ENCODE measurements at places on chromosomes 7 and 10.
A peak's percentile ranks its signal among the peaks of the same experiment; 100 is the strongest.

- no peak for DNase-seq
These were observed 15.5 kb upstream of the PDLIM1 start for GRCh38 chr10:95306318-95306650.

DNA sequence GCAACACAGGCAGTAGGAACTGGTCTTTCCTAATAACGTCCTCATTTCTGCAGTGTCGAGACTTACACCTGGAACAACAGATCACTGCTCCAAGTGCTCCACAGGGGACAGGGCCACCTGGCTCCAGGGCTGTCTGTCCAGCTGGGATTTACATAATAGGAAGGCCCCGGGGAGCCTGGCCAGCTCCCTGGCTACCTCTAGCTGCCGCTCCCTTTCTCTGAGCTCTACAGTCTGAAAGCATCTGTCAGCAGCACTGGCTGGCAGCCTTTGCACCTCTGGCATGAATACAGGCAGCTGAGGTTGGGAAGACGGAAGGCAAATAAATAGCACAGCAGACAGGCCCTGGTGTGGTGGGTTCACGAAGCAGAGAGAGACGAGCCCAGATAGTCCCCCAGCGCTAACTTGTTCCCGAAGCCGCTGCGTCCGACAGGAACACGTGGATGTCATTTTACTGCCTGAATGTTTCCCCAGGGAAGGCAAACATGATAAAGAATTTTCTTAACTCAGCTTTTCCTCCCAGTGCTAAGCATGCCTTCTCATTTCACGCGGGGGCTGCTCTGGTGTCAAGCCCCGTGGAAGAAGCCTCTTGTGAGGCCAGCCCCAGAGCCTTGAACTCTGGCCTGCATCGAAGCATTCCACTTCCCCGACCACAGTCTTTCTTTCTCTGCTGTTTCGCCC is 105.4 kb downstream of the ITIH5 start:
- no peak for DNase-seq

DNA sequence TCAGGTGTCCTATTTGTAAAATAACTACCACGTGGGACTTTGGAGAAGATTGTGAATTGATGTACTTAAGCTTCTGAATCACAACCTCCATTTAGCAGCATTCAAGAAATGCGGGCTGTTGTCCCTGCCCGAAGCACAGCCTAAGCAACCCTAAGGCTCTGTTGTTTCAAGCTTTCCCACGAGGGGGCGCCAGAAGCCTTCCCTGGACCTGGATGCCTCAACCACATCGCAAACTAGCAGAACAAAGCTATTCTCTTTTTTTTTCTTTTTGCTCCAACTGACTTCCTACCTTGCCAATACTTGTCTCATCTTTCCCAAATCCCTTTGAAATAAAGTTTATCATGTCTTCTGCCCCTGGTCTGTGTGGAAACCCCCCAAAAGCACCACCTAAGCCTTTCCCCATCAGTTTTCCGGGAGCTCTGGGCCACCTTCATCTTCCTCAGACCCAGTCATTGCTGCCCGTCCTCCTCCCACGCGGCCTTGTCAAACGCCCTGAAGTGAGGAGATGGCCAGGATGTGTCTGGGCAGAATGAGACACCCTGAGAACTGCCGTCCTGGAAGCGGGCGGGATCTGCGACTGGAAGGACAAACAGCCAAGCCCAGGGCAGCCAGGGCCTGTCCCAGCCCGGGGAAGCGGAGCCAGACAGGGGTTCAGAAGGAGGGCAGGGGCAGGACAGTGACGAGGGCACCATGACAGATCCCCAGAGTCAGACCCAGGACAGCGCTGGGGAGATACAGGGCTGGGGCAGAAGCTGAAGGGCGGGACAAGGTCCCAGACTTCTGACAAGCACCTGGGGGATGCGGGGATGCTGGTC is 112.7 kb downstream of the SLIT1 start:
- peak; percentile 79 for DNase-seq

- no peak for DNase-seq
These were observed 7.3 kb downstream of the LFNG start for GRCh38 chr7:2526659-2527504.

- no peak for DNase-seq
These were observed 1067.8 kb downstream of the DNAJB9 start for GRCh38 chr7:109637428-109637990.

GRCh38 chr10:30573721-30574431 is 55.7 kb downstream of the LYZL2 start:
- DNase-seq: no peak

- DNase-seq: no peak
These were observed 199.4 kb downstream of the KIAA1217 start for GRCh38 chr10:24408365-24408764.

DNA sequence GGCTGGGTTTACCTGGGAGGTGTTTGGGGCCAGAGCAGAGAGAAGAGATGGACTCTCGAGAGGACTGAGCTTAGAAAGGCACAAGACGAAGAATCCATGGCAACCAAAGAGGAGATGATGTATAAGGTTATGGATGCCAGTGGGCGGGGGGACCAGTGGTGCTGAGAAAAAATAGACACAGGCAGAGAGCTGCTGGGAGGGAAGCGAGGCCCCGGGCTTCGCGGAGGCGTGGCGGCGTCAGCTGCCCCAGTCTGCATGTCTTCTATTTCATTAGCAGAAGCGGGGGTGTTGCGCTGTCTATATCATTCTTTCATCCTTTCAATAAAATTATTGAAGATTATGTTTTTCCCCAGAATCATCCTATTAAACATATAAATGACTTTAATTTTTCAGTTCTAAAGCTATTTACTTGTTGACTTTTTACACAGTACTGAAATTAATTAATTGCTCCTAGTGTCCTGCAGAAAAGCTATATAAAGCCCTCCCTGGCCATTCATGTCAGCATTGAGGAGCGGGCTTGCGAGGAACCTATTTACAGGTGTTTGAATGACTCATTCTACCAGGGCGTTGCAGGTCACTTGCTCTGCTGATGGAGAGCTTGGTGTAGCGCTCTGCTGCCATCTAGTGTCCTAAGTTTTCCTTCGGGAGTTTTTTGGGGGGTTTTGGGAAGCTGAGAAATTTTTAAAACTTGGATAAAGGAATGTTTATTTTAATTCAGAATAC is 42.9 kb upstream of the BHLHA15 start:
- DNase-seq: peak; percentile 49

DNA sequence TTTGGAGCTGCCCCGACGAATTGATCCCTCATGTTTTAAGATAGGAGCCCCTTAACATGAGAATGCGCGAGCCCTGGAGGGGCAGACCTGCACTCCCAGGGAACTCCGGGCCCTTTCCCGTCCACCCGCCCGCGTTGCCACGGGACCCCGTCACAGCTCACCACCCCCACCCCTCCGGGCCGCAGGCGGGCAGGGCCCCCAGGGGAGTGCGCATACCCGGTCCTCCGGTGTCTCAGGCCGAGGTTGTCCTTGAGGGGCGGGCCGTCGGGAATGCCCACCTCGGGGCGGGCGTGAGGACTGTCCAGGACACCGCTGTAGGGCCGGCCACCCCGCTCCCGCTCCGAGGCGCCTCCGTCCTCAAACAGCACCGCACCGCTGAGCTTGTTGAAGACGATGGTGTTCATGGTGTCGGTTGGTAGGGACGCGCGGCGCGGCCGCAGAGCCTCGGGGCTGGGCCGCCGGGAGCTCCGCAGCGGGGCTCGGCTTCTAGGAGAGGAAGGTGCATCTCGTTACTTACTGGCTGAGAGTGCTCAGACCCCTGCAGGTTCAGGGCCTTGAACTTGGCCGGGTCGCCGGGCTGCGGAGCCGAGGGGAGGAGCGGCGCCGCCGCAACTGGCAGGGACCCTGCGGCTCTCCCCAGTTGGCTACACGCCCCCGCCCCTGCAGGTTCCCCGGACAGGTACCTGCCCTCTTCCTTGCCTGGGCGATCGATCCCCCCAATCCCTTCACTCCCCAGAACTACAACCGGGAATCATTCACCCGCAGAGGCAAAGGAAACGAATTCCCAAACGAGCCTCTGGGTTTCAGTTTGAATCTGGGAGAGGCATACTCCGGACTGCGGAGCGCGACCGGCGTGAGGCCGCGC is 2.4 kb downstream of the MKX start:
- peak; percentile 37 for DNase-seq

DNA sequence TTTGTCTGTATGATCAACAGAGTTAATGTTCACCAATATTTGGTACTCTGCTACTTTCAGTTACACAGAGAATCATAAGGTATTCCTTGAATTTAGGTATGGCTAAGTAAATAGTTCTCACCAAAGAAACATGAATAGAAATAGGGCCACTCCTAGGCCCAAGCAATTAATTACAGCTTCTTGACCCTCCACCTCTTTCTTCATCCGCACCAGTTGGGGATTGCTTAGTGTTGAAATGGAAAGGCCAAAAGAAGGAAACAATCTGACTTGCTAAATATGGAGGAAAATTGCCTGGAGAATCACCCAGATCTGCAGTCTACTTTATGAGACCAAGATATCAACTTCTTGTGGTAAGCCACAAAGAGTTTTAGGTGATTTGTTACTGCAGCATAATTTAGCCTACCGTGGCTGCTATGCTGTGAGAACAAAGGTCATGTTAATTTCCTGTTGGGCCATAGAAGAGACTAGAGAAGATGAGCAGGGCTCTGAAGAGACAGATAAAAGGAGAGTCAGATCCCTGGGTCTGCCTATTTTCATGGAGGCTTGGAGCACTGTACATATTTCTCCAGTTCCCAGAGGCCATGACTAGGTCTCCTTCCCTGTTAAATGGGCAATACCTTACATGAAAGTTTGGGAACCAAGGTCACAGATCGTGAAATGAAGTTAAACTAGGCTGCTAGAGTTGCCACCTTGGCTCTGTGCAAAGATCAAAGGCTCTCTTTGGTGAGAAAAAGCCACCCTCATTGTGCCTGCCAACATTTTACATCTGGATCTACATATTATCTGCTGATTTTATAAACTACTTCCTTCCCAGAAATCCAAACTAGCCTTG is 93.3 kb upstream of the GDF10 start:
- no peak for DNase-seq

DNA sequence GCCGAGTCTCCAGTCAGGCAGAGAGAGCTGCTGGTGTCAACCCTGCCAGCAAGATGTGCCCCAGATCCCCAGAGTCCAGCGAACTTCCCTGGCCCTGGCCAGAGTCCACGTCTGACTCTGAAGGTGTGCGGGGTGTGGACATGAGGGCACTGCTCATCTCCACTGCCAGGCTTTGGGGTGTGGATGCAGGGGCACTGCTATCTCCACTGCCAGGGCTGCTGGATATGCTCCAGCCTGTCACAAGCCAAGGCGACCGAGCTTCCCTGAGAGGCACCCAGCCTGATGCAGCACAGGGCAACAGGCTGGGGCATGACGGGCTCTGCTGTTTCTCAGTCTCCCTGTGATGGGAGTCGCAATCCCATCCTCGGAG is 596.8 kb downstream of the PTPRN2 start:
- DNase-seq: no peak

- DNase-seq: no peak
These were observed 658 bp downstream of the CYP2E1 start for GRCh38 chr10:133527771-133528271.

GRCh38 chr7:54888734-54889082 is 129.7 kb upstream of the SEC61G start:
- no peak for DNase-seq
